B cell (primary cell): ENCODE measurements at places on chromosomes 3 and 15.

DNA sequence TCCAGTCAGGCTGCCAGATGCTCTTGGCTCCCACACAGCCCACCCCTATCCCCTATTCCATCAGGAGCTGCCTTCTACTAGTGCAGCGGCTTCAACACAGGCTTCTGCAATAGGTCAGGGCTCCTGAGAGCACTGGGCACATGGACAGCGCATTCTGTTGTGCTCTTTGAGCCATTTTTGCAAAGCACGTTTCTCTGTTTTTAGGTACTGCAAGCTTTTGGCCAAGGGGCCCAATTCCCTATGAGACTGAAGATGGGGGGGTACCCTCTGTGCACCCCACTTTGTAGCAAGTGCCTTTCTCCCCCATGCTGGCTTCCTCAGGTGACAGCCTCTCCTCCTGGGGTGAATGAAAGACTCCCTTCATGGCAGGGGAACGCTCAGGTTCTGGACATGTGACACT is 31.2 kb downstream of the CHDH start:
- DNase-seq: no peak

DNA sequence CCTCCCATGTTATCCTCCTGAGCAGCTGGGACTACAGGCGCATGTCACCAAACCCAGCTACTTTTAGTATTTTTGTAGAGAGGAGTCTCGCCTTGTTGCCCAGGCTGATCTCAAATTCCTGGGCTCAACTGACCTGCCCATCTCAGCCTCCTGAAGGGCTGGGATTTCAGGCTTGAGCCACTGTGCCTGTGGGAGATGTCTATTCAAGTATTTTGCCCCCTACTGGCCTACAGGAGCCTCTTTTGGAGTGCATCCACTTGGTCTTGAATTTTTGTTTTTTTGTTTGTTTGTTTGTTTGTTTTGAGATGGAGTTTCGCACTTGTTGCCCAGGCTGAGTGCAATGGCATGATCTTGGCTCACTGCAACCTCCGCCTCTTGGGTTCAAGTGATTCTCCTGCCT is 3.2 kb upstream of the DHX30 start:
- peak; percentile 28 for DNase-seq

- DNase-seq: no peak
These were observed 32.4 kb downstream of the MAP6D1 start for GRCh38 chr3:183792976-183793375.

DNA sequence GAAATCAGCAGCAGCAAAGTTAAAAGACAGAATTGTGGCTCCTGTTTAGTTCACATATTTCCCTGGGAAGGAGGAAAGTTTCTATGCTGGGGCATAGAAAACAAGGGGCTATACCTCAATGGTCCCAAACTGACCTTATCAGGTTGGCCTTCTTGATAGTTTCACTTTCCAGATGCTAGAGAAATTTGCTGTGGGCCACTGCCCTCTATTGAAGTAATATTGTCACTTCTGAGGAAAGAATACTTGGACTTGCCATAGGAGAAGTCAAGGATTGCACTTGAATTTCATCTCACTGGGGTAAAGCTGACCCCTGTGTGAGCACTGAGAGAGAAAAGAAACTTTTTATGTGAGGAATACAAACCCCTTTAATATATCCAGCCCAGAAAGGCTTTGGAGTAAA is 49.3 kb upstream of the XCR1 start:
- no peak for DNase-seq

- DNase-seq: no peak
These were observed 15.2 kb downstream of the CCR1 start for GRCh38 chr3:46192939-46193338.

- DNase-seq: no peak
These were observed 76.1 kb upstream of the SPATA16 start for GRCh38 chr3:173217127-173217526.

DNA sequence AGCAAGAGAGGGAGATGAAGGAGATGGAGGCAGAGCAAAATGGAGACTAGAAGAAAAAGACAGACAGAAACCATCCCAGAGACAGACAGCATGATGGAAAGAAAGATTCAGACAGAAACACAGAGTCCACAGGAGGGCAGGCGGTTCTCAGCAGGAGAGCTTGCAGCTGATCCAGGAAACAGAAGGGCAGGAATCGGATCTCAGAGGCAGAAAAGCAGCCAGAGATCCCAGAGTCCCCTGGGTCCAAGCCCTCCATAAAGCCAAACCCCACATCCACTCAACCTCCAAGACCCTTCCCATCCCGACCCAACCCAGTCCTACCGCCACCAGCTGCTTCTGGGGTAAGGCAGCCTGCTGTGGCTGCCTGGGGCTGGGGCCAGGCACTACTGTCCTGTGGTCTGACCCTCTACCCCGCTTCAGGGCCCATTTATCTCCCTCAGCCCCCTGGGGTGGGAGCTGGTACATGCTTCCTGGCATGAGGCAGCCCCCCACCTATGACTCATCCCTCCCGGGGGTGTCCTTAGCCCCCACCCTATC is at the start of gene UCN2:
TSS of gene UCN2 (minus strand) at position 400 of the 537 bp plus-strand sequence. CDS start 657 bp downstream, outside the sequence.
- no peak for DNase-seq

- peak; percentile 75 for DNase-seq
These were observed 34.9 kb downstream of the MAGEF1 start for GRCh38 chr3:184676927-184677326.

- DNase-seq: no peak
These were observed 140.4 kb downstream of the DIPK2A start for GRCh38 chr3:144112036-144112435.

- DNase-seq: no peak
These were observed 209.4 kb downstream of the RPLP1 start for GRCh38 chr15:69661871-69662644.

DNA sequence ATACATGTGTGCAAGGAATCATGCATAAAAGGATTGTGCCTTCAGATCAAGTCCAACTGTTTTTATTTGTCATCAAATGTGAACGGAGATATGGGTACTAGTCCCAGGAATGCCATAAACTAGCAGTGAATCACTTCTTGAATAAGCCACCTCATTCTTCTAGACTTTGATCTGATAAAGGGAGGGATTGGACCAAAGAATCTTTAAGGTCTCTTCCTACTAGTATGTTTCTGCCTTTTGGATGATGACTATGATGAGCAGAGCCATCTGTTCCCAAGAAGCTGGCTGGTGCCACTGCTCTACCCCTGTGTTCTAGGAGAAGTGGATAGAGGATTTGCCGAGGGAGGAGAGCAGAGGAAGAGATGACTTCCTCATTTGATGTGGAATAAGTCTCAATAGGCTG is 28.8 kb upstream of the UACA start:
- no peak for DNase-seq

- no peak for DNase-seq
These were observed 39.9 kb downstream of the PYDC2 start for GRCh38 chr3:191500892-191501291.

- no peak for DNase-seq
These were observed at the start of gene CEMIP for GRCh38 chr15:80778964-80779657. Gene CEMIP (plus strand): TSS chr15:80779370. CDS start chr15:80873880, 94,510 bp downstream.

DNA sequence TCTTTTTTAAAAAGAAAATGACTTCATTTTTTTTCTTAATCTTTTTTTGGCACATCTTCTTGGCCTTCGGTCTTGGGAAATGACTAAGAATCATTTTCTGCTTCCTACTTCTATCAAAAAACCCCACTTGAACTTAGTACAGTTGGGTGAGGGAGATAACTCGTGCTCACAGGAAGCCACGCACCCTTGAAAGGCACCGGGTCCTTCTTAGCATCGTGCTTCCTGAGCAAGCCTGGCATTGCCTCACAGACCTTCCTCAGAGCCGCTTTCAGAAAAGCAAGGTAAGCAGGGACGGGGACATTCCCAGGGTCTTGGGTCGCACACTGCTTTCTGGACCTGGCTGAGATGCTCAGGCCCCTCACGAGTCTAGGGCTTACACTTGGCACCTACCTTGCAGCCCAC is at the start of gene CCR4:
TSS of gene CCR4 (plus strand) at position 235 of the 402 bp plus-strand sequence. CDS start 1,779 bp downstream, outside the sequence.
- DNase-seq: peak; percentile 20

DNA sequence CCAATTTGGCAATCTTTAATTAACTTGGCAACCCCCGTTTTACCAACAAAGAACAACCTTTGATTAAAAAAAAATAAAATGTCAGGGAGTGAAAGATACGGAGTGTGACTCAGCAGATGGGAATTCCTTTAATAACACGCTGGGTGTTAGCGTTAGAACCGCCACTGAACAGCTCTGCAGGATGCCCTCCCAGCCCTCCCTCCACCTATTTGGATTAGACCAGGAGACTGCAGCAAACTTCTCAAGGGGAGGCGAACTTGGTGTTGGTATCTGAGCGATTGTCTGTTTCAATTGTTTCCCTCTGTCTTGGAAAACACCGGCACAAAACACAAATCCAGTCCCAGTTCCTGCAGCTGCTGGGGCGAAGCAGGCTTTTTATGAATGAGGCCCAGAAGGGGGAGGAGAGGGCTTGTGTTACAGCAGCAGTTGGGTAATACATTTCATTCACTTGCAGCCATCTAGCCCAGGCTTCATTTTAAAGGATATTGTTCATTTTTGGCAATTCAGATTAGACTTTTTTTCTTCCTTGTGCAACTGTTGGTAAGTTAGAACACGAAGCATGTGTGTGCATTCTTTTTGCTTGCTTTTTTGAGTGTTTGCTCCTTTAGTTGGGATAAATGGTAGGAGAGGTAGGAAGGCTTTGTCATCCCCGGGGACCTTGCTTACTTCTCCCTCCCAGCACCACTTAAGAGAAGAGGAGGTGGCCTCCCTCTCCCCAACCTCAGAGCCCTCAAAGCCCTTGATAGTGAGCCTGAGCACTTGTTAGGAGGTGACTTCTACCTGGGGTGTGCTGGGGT is 152.3 kb downstream of the IGF1R start:
- no peak for DNase-seq

DNA sequence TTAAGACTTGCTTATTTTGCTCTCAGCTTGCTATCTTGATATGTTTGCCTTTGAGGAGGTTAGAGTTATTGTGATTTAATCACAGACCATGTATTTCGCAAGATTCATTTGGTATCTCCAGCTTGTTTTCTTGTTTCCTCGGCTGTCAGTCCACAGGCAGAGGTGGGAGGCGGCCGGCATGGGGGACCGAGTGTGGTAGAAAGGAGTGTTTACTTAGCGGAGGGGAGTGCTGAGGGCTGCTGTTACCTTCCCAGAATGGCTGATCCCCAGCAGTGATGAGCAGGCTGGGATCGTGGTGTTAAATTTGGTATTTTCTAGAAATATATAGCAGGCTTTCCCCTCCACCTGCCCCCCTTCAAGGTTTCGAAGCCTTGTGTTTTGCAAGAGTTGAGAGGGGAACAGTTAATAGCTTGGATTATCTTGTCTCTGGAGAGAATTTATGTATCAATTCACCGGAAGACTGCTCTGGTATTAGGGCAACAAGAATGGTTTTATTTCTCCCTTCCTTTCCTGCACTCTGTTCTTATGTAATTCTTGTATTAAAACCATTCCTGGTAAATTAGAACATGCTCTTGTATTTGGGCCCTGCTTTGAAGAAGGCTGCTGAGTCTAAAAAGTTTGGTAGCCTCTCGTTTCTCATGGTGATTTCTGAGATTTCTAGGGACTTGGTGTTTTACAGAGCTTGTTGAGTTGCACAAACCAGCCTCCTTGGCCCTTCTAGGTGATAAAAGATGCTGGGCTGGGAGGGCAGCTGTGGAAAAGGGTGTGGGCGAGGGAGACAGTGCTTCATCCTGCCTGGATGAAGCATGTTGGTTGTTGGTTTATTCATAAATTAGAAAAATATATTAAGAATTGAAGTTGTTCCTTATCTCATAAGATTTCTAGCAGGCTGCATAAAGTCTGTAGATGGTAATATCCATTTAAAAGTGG is 151.4 kb downstream of the IGF1R start:
- no peak for DNase-seq
